ENCODE measurements at places on chromosomes 4 and X.

DNA sequence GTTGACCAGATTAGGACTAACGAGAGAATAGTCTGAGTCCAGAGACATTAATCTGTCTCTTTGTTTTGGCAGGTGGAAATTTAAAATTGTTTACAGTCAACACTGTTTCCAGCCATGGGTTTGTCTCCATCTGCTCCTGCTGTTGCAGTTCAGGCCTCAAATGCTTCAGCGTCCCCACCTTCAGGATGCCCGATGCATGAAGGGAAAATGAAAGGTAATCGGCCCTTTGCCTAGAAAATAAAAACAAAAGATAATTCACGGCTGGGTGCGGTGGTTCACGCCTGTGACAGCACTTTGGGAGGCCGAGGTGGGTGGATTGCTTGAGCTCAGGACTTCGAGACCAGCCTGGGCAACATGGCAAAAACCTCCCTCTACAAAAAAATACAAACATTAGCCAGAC is 815 bp downstream of the HCCS start:
- no peak for DNase-seq

GRCh38 chr4:48668254-48669017 is 111.6 kb downstream of the FRYL start:
- no peak for DNase-seq

DNA sequence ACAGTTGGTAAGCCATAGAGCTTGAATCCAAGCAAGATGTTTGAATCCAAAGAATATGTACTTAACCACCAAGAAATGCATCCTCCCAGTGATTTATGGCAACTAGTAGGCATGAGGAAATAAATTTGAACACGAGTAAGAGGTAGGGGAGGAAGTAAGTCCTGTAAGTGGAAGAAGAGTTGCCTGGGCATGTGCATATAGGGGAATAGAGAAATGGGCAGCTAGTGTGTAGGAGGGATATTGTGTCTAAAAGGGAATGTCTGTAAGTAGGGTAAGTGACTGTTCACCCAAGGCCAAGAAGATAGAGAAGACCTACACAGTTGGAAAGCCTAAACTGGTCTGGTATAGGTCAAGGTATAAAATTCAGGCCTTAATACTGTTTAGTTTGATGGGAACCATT is 4.6 kb downstream of the SH3BGRL start:
- DNase-seq = no peak

GRCh38 chrX:96861218-96861617 is 22.5 kb upstream of the RPA4 start:
- no peak for DNase-seq

GRCh38 chr4:136653640-136654406 is 878.5 kb downstream of the PCDH18 start:
- DNase-seq = no peak

- no peak for DNase-seq
Measured at GRCh38 chr4:165813606-165814005, 59.4 kb upstream of the TLL1 start.

GRCh38 chrX:68440940-68441339 is 7.6 kb upstream of the OPHN1 start:
- DNase-seq = no peak

GRCh38 chrX:19986531-19986930 is 4.3 kb downstream of the BCLAF3 start:
- DNase-seq = no peak

DNA sequence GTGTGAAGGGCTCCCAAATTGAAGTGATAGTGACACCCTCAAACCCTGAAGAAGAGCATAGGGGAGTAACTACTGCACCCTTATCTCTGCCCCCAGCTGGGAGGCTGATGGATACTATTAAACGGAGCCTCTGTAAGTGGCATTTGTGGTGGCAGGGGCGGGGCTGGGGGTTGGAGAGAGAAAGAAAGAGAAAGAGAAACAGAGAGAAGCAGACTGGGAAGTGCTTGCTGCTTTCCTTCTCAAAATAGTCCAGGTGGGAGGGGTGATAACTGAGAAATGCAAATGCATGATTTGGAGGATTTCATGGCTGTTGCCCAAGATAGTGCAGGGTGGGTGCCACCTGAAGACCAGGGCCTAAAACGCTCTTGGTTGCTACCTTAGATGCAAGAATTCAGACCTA is 253.5 kb upstream of the GATB start:
- peak; percentile 30 for DNase-seq

DNA sequence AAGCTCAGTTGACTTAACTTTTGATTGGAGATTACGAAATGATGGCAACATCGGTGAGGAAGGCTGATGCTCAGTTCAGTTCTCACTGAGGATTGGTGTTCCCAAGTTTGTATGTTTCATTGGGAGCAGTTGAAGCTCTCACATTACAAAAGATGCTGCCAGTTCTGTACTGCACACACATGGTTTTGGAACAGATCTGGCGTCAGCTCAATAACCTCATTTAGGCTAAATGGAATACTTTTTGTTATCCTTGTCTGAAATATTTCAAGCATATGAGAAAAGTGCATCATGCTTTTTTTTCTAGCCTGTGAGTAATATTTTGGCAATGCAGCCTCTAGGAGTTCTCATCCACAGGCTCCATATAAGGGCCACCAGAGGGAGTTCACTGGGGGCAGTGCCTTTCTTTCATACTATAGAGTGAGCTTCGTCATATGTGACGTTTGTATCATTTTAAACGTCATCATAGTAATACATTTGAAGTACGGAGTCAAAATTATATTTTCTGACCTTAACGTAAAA is 4.1 kb downstream of the ENPEP start:
- DNase-seq = no peak

DNA sequence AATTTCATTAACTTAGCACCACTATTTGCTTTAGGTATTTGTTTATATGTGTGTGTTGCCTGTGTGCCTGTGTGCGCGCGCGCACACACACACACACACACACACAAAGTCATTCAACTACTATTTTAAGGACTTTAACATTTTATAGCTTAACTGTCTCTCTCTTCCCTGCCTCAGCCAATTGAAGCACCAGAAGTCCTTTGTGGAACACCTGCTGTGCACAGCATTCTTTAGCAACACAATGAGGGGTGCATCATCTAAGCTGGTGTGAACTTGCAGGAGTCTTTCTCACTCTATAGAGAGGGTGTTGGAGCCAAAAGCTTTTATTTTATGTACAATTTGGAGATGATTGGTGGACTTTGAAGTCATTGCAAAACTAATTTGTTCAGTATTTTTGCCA is 31.3 kb downstream of the SLIT2 start:
- no peak for DNase-seq

DNA sequence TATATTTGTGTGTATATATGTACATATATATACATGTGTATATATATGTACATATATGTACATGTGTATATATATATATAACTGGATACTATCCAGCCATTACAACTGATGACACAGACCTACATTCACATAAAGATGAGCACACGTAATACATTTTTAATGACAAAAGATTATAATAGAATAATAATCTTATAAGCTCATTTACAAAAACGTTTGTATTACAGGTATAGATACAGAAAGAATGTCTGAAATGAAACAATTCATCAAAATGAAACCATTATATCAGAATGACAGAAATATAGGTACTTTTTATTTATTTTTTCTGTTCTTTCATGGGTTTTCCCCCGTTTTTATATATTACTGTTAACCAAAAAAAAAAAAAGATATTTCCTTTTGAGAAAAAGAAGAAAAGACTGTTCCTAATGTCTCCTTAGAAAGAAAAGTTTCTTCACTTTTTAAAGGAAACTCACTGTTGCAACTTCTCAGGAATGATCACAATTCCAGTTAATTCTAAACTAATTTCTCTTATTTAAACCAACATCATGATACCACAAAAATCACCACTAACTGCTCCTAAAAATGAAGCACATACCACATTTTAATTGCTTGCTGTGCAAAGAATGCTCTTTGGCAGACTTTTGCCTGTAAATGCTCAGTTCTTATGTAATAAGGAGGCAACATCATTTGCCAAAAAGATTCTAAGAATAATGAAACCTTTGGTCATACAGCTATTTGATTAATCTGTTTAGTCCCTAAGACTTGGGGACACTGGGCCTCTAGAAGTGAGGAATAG is 18.9 kb downstream of the LEF1 start:
- no peak for DNase-seq

GRCh38 chr4:151555151-151555945 is 146.4 kb downstream of the FHIP1A start:
- no peak for DNase-seq

DNA sequence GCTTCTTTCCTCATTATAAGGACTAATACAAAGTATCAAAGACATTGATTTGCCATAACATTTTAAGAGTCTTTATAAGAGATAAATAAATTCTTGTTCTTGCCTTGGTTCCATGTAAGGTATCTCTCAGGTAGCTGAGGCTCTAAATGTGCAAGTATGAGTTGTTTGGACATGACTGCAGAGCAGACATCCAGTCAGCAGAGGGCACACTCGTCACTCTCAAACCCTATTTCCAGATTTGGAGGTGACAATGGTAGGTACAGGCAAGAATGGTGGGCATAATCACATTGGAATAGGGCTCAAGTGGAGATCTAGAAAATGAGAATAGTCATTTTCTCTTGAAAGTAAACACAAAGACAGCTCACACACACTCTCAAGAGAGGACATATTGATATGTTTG is 133.3 kb upstream of the ZIC3 start:
- no peak for DNase-seq

DNA sequence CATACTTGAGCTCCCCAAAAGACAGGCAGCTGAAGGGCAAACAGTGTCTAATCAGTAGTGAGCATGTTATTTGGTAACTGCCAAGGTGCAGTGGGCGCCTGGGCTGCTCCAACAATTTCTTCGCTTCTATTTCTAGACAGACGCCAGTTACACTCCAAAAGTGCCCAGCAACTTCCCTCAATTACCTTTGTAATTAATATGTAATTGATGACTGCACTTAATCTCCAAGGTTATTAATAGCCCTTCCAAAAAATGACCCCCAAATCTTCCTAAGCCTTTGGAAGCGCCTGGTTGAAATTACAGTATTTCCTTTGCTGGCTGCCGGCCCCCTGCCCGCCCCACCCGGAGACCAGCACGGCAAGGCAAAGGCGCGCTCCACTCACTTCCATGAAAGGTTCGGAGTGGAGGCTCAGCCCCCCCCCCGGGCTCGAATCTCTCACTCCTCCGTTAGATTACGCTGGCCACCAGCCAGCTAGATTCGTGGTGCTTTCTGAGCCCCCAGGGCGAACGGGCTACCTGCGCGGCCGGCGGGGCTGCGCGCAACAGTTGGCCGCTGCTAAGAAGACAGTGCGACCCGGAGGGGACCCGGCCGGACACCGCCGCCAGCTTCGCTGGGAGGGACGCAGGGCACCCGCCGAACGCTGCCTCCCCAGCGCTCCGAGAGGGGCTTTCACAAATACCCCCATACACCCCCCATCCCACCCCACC is 1.9 kb downstream of the GPC4 start:
- DNase-seq = no peak

- no peak for DNase-seq
Measured at GRCh38 chr4:147782087-147782781, 50.3 kb downstream of the ARHGAP10 start.

DNA sequence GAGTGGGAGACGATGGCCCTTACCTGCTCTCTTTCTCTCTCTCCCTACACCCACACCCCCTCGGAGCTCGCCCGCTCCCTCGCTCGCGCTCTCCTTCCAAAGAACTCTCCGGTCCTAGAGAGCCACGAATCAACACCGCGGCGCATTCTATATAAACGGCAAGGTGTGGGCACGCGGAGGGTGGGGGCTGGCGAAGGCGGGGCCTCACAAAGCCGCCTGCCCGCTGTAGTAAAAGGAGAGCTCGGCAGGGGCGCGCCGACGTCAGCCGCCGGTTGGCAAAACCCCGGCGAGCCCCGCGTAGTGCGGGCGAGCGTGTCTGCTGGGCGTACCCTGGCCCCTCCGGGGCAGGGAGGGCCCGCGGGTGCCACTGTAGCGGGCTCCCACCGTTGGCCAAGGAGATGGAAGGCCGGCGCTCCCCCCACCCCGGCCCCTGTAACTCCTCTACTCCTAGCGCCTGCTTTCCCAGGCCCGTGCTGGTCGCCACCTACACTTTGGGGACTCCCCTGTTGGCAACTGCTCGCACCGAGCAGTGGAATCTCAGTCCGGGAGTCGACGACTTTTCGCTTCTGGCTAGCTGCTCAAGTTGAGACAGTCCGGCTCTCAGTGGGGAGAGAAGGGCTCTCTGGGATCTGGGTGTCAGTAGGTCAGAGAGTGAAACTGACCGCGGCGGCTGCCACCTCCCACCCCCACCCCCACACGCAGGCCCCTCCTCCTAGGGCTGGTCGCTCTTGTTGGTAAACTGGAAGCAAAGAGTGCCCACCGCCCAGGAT is 325.5 kb upstream of the F9 start:
- DNase-seq = no peak

GRCh38 chr4:40722576-40723161 is 27.1 kb upstream of the NSUN7 start:
- peak; percentile 51 for DNase-seq

DNA sequence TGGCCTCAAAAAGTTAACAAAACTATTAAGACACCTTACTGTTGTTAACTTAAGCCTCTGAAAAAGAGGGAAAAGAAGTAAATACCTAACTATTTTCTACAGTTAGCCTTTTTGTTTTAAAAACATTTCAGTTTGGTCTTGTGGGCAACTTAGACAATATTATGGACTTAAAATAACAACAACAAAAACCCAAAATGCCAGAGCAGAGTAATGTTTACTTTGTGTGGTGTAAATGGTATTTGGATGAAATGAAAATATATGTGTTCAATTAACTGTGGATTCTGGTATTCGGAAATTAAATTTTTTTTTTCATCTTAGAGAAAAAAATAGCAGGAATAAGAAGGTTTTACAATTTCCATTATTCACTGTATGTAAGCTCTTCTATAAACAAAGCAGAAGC is 79.6 kb upstream of the NPNT start:
- DNase-seq = no peak

GRCh38 chr4:153137159-153137558 is 67.1 kb upstream of the TRIM2 start:
- DNase-seq = no peak

DNA sequence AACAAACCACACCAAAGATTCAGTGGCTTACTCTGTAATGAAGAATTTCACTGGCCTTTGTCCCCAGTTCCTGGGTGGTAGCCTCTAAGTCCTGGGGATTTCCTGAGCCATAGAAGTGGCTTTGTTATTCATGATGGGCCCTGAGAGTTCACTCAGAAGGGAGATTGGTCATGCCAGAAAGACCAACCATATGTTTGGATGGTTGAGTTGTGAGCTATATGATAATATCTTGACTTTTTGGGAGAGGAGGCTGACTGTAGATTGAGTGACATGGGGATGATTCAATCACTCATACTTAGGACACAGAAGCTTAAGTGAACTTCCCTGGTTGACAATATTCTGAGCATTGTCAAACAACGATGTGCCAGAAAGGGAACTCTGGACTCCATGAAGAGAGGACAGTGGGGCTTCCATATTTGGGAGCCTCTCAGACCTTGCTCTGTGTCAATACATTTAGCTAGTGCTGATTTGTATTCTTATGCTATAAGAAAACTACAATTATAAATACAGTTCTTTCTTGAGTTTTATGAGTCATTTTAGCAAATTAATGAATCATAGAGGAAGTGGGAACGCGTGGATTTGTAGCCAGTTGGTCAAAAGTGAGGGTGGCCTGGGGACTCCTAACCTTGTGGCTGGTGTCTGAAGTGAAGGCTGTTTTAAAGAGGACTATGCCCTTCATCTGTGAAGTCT is 392.0 kb downstream of the GBA3 start:
- no peak for DNase-seq

All from GM06990 (cell line).